ENCODE measurements at places on chromosomes 11 and 22. TPM values are rescaled to one million over a fixed set of nuclear protein-coding genes. Genes with fewer than 3 reads are reported as not detected.

DNA sequence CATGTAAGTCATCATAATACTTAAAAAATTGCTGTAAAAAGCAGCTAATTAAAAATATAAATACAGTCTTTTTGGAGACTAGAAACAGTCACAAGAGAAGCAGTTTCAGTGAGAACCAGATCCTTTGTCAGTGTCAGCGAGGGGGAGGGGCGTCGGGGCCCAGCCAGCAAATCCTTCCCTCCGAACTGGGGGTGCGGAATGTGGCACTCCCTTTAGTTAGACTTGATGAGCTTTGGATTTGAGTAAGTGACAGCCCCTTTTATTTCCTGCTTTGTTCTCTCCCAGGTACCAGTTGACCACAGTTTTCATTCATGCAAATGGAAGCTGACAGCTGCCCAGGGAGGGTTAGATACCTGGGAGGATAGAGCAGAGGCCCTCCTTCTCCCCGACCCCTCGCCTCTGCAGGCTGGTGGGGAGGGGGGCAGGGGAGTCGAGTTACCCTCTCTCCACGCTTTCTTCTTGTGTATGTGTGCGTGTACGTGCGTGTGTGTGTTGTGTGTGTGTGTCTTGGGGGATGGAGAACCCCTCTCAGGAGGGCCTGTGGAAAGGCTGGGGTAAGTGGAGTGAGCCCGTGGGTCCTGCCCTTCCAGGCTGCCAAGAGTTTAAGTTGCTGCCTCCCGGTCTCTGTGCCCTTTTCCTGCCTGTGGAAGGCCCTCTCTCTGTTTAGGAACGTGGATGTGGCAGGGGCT is 38.3 kb downstream of the PTPRJ start:
- ATAC-seq: no peak

Gene POU2AF2
- not detected for total RNA-seq

Gene TRIM21
- total RNA-seq: 16.9 TPM

GRCh38 chr11:22666325-22666687 is at the start of gene GAS2:
TSS of gene GAS2 (plus strand) at chr11:22666611. CDS start at chr11:22674870, 8,259 bp downstream.
- ATAC-seq: no peak

- no peak for ATAC-seq
These were observed 33.6 kb downstream of the MUC5B start for GRCh38 chr11:1256257-1257045.
